Stimulated activated CD8-positive, alpha-beta memory T cell treated with anti-CD3 and anti-CD28 coated beads, Interleukin-15, amount 100 ng/mL, for 4 hours (primary cell): ENCODE measurements at places on chromosomes 16 and 17.

DNA sequence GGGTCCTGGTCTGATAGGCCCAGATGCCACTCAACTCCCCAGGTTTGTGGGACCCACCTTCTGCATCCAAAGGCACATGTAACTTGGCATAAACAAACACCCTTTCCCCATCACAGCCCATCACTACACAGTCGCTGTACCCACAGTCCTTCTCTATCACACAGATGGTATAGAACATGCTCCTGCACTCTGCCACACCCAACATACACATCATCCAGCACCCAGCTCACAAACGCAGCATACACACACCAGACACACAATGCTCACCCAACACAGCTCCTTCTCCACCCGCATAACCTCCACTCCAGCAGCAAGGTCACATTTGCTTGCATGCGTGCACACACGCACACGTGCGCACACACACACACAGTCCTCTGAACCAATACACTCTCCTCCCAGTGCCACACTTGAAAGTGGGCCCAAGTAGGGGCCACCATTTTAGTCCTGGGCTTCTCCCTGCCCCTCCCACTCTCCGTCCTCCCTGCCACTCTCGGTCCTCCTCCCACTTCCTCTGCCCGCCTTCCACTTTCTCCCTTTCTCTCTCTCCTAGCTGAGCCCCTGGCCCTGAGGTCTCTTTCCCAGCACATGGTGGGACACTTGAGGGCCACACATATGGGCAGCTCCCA, 8.5 kb upstream of the TMEM92 start:
- DNase-seq: no peak

DNA sequence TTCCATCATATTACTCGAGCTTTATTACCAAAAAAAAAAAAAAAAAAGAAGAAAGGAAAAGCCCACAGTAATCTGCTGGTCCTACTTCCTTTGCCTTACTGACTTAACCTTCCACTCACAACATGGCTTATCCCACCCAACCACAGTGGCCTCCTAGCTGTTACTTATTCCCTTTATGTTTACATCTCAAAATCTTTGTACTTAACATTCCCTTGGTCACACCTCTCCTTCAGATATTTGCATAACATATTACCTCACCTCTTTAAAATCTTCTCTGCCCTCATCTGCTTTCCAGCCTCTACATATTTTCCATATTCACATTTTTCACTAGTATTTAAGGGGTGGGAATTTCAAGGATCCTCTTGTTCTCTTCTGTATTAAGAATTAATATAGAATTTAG, 327.0 kb upstream of the TBX2 start:
- DNase-seq: no peak

GRCh38 chr16:79162977-79163376, 437.6 kb downstream of the MAF start:
- DNase-seq: no peak

GRCh38 chr17:13484020-13484419, 117.7 kb downstream of the HS3ST3A1 start:
- no peak for DNase-seq

DNA sequence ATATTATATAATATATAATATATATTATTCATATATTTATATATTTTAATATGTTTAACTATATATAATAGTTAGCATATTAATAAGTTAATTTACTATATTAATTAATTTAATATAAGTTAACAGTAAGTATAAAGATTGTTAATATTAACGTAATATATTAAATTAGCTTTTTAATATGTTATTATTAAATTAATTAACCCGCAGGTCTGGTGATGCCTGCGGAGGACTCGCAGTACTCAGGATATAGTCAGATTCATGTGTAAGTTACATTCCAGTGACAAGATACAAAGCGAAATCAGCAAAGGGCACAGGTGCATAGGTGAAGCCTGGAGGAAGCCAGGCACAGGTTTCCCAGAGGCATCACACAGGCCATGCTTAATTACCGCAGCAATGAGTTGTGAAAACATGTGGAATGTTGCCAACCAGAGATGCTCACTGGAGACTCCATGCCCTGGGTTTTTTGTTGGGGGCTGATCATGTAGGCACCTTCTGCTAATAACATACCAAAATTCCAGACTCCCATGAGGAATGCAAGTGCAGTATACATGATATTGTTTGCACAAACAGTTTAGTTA, 130.4 kb upstream of the MPHOSPH6 start:
- no peak for DNase-seq
